ENCODE measurements at places on chromosomes 13 and 19. TPM values are rescaled to one million over a fixed set of nuclear protein-coding genes. Genes with fewer than 3 reads are reported as not detected.

DNA sequence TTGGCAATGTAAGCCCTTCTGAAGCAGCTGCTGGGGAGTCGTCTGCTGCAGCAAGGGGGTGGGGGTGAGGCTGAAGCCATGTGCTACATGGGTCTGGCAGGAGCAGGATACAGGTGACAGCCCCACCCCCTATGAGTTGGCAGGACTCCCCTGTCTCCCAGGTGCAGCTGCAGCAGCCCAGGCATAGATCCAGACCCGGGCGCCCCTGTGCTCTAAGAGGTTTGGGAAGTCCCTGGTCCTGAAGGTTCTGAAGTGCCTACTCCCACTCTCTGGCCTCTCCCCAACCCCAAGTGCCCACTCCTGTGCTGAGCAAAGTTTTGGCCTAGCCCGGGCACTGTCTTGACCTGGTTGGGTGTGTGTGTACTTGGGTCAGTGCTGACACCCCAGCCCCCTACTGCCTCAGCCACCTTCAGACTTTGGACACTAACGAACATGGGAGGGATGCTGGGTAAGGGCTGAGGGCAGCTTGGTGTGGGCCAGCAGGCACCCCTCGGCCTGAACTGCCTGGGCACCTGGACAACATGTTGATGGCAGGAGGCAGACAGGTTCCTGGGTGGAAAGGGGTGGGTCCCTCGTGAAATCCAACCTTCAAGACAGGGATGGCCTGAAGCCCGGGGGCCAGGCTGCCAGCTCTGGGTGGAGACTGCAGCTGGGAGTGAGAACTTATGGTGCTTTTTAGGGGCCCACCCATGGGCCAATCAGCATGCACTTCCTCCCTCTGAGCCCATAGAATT is 54.1 kb upstream of the SLITRK6 start:
- no peak for DNase-seq

DNA sequence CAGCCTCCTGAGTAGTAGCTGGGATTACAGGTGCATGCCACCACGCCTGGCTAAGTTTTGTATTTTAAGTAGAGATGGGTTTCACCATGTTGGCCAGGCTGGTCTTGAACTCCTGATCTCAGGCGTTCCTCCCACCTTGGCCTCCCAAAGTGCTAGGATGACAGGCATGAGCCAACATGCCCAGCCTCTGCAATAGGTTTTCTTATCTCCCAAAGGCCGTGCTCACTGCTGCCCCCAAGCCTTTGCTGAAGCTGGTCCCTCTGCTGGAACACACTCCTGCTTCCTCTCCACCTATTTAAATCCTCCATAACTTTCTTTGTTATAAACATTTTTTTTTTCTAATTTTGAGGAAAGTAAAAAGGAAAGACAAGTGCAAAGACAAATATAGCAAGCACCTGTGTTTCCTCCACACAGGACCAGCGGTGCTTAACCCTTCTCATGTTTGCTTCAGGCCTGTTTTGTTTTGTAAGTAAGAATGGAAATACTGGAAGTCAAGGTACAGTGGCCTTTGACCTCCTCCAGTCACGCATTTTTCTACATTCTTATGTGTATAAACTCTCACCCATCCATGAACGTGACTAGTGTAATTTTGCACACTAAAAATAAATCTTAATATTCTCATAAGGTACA is 14.5 kb upstream of the TNFAIP8L1 start:
- DNase-seq, result no peak

GRCh38 chr13:29923554-29924481 is 73.4 kb upstream of the UBL3 start:
- DNase-seq, result peak; percentile 96

DNA sequence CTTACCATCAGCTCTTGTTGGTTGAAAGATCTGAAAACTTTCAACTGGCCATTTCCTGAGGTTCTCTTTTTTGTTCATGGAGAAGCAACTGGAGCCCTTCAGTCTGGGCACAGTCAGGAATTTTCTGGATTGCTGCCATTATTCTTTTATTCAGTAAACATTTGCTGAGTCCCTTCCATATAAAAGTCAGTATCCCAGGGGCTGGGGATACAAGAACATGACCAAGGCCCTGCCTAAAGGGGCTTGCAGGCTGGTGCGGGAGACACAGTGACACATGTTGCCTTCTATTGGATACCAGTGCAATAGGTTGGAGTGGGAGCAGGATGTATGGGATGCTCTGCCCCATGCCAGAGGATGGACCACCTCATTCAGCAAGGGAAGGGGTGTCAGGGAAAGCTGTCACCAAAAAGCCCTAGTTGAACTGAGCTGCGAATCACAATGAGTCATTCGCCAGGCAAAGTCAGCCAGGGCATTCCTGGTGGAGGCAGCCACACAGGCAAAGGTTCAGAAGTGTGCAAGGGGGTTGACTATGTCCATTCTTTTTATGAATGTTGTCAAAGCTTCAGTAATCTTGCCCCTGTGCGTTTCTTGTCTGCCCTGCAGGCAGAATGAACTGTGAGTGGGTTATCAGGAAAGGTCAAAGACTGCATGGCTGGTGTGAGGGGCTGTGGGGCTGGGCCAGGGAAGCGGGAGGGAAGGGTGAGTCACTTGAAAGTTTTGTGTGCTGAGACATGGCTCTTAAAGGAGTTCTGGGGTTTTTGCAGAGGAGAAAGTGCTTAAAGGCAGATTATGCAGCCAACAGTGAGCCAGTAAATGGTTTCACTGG is 395.9 kb downstream of the KCNRG start:
- DNase-seq, result no peak

ZNF726 gene
- total RNA-seq, result 0.63 TPM

DNA sequence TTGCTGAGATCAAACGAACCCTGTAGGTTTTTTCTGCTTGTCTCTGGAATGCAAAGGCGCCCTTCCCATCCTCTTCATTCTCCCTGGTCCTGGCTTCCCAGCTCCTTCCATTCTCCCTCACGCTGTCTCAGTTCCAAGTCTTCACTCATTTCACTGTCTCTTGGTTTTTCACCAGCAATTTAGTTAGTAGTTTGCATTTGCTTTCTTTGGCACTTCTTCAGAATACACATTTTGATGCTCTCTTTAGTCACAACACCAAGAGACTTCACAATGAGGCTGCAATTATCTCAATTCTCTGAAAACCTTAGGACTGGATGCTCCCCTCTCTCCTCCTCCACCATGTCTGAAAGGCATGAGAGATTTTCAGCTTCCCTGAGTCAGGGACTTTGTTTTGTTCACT is 470.7 kb downstream of the FGF14 start:
- DNase-seq, result no peak

DNA sequence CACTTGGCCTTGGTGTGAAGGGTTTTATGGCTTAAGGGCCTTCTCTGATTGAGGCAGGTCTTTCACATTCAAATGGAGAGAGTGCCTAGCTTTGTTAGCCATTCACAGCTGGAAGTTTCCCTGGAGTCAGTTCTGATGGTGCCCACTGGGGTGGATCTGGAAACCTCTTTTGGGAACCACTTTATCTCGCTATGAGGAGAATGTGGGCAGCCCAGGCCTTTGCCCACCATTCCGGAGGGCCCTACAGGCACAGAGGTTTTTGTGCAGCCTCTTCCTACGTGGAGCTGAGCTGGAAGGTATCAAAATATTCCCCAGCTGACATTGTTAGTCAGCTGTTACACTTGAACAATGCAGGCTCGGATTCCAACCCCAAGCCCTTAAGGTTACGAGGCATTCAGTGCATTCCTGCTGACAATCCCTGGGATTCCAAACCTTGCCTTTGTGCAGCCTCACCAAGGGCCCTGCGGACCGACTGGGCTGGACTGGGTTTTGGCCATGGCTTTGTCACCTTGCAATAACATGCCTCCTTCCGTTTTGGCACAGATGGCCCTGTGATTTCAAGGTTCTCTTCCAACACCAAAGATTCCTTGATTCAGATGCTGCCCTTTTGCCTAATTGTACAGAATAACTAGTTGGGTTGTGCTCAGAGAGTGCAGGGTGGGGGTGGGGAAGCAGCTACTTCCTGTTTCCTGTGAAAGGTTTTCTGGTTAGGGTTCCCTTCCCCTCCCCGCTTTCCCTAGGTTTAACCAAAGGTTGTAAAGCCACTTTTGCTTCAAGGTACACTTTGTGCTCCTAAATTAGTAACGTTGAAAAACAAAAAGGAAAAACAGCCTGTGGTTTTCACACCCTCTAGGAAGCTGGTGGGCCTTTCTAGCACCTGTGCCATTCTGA is 27.0 kb downstream of the SAE1 start:
- DNase-seq, result peak; percentile 45

GPR18 gene
- 0.15 TPM for total RNA-seq

GRCh38 chr13:26222520-26223046 is 469 bp upstream of the RNF6 start:
- no peak for DNase-seq

GRCh38 chr13:110610955-110611595 is 4.3 kb upstream of the NAXD start:
- DNase-seq, result no peak

DNA sequence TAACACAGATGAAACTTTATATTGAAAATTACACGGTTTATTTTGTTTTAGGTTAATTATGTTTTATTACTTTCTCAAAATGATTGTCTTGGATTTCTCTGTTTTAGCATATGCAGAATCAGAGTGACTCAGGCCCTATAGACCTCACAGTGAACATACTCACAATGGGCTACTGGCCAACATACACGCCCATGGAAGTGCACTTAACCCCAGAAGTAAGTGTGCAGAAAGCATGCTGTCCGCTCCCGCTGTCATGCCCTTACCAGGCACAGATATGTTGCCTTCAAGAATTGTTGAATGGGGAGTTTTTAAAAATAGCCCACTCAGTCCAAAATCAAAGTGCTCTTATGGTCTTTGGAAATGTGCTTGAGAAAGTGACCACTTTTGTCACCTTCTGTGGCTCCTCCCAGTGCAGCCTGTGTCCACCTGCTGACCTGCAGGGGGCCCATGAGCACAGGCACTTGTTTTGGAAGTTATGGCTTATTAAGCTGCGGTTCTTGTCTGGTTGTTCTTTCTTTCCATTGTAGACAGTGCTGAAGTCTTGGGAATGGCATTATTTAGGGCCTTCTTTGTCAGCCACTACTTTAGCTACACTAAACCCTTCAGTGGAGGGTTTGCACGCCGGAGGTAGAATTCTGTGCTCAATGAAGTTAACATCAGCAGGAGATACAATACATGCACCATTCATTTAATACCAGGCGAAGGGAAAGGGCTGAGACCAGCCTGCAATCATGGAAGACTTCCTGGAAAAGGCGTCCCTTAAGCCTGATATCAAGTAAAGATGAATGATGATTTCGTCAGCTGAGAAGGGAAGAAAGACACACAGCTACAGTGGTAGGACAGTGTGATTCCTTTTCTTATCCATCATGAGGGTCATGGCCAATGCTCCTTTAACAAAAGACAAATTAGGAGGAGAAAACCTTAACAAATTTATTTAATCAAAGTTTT is 36.7 kb downstream of the CUL4A start:
- DNase-seq, result no peak

GRCh38 chr19:30070968-30071632 is 129.1 kb downstream of the URI1 start:
- no peak for DNase-seq

DNA sequence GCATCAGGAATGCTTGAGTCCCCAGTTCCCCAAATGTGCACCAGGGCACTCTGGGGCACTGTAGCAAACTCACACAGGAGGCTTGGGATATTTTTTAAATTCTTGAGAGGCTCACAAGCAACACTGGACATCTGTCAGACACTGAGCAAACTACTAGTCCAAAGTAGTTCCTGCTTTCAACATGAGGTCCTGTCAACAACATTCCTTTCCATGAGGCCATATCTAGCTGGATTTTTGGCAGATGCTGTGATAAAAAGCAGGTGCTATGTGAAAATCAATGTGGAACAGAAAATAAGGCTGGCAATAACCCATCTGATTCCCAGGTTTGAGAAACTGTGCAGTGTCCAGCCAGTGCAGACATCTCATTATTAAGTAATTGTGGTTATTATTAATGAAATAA is 50.5 kb downstream of the STARD13 start:
- peak; percentile 49 for DNase-seq

DNA sequence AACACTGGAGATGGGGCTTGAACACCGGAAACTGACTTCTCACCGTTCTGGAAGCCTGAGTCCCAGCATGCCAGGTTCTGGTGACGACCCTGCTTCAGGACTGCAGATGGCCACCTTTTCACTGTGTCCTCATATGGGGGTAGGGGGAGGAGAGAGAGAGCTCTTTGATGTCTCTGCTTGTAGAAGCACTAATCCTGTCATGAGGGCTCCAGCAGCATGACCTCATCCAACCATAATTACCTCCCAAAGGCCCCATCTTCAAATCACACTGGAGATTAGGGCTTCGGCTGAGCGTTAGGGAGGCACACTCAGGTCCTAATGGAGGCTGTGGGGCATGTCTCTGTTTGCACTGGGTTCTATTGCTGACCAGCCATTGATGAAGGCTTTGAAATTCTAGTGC is 255.3 kb downstream of the TEX29 start:
- DNase-seq, result no peak

ATP4B gene
- total RNA-seq, result not detected

EBPL gene
- 62.5 TPM for total RNA-seq

GPR12 gene
- not detected for total RNA-seq

DNA sequence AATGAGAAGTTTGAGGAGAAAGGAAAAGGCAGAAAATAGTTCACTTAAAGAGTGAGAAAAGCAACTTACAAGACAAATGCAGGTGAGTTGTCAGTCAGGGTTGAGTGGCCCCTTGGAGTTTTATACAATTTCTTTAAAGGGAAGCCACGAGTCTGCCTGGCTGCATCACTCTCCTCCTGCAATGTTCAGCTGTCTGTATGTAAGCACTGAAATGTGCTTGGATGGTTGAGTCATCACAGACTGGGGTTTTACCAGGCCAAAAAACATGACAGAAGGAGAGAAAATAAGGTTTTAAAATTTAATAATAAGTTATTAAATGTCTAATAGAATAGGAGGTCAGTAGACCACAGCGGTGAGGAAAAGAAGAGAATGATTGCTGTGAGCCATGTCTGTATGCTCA is 51.0 kb upstream of the FGF14 start:
- DNase-seq, result no peak

DNA sequence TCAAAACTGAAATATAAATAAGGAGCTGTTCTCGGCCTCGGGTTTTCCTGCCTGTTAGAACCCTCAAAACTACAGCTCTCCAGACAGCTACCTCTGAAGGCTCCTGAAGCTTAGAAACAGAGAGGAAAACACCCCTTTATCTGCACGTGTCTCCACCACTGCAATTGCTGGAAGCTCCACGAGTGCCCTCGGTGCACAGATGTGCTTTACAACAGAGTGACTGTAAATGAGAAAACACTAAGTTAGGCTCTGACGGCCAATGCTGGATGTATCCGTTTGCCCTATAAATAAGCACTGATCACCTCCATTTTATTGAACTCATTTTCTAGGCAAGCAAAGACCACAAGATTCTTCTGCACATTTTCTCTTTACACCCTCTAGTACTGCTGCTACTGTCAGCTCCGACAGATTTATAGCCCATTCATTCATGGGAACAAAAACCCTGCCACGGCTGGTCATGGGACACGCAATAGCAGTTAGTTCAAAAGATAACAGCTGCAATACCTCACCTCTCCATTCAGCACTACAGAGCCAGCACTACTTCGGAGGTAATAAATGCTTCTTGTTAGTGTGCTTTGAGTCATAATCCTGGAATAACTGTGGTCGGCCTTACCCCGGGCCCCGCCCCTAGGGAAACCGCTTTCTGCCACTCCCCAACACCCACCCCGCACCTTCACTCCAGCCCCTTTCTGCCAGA is 241.1 kb upstream of the ZNF507 start:
- DNase-seq, result no peak
